ELF-1 (cell line): ENCODE measurements at places on chromosomes 1 and 21.

GRCh38 chr21:35428489-35428888, 379.4 kb upstream of the RUNX1 start:
- DNase-seq = peak; percentile 28

- DNase-seq = no peak
These were observed 34.0 kb upstream of the BCAR3 start for GRCh38 chr1:93715529-93716126.

DNA sequence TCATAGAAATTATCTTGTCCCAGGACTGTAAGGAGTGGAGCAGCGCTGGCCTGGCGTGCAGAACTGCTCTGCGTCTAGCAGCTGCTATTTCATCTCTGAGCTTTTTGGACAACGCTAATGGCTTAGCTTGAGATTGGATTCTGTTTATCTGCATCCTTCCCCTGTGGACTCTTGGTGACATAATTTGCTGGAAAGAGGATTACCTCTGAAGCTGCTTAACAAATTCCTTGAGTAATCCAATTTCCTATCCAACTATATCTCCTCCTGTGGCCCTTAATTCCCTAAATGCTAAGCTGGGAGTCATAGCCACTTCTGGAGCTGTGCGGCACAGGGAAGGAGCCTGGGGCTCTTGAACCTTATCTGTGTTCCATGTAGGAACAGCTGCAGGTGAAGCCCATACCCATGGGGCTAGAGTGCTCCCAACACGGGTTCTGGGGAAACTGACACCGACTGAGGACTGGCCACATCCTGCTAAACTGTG, 43.2 kb downstream of the IL6R start:
- no peak for DNase-seq

DNA sequence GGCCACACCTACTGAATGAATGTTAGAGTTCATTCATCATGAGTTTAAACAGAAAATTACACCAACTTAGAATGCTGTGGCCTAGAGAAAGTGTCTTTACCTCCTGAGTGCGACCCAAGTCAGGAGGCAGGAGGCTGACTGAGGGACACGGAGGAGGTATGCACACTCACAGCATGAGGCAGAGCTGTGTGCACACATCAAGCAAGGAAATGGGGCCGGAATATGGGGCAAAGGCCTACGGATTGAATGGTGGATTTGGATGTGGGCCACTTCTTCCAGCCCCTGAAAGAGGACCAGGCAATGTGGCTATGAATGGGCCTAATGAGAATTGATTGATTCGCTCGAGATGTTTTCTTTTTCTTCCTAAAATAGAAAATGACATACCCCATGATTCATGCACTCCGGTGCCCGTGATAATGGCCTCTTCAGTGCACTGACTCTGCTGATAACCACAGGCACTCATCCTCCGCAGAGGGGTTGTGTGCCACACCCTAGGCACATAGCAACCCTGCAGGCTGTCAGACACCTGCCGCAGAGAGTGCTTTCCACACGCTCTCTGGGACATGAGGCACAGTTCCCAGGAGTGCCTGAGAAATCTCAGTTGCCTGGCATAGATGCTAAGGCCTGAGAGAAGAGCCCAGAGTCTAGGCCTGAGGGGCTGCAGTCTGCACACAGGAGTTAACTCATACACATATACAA, 155.5 kb downstream of the GLUL start:
- DNase-seq = no peak

- DNase-seq = no peak
These were observed 28.1 kb downstream of the PDE9A start for GRCh38 chr21:42681296-42682206.

DNA sequence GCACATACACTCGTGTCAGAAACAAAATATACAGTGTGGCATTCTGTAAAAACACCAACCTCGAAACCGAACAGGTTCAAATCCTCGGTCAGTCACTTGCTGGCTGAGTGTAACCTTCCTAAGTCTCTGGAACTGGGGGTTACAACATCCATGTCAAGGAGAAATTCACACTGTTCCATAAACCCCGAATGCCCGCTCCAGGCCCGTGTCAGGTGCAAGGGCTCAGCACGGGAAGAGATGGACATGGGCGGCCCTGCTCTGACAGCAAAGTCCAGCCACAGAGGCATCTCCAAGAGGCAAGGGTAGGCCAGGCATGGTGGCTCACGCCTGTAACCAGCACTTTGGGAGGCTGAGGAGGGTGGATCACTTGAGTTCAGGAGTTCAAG, 79.5 kb downstream of the SLC66A1 start:
- no peak for DNase-seq

- no peak for DNase-seq
These were observed 682.4 kb upstream of the ADAMTS5 start for GRCh38 chr21:27649323-27649722.

GRCh38 chr1:36236302-36236701, 12.1 kb downstream of the THRAP3 start:
- no peak for DNase-seq

DNA sequence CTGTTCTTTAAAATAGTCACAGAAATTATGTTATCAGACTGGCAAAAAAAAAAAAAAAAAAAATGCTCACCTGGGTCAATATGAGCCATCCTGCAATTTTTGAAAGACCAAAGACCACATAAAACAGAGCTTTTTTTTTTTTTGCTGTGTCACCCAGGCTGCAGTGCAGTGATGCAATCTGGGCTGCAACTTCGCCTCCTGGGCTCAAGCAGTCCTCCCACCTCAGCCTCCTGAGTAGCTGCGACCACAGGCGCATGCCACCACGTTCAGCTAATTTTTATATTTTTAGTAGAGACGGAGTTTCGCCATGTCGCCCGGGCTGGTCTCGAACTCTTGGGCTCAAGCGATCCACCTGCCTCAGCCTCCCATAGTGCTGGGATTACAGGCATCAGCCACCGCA, 62.8 kb downstream of the RGS13 start:
- DNase-seq = peak; percentile 5

DNA sequence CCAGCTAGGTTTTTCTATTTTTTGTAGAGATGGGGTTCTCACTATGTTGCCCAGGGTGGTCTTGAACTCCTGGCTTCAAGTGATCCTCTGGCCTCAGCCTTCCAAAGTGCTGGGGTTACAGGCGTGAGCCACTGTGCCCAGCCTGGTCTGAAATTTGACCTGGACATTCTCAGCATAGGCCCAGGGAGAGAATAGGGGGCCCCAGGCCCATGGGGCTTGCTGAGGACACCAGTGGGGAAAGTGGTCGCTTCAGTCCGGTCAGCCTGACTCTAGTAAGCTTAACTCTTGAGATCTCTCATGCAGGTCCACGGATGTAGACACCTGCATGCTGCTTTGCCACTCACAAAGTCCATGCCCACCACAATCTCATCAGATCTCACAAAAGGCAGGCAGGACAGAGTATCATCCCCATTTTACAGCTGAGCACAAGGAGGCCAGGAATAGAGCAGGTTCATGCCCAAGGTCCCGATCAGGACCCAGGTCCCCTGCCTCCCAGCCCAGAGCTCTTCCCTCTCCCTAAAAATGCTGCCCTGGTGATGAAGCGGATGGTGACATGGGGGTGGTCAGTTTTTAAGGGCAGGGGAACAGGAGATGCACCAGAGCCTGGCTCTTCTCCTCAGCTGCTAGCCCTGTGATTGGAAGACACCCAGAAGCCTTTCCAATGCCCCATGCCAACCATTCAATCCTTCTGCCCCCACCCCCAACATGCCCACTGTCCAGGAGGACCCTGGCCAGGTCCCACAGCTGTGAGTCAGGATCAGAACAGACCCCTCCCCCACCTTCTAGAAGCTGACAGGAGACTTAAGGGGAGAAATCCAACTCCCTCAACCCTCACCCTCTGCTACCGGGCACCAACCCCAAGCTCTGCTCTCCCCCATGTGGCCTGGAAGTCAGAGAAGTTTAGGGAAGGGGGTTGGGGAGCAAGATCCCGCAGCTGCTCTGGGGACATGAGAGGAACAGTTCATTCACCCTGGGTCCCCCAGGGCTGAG, 1.8 kb downstream of the FHL3 start:
- DNase-seq = no peak

DNA sequence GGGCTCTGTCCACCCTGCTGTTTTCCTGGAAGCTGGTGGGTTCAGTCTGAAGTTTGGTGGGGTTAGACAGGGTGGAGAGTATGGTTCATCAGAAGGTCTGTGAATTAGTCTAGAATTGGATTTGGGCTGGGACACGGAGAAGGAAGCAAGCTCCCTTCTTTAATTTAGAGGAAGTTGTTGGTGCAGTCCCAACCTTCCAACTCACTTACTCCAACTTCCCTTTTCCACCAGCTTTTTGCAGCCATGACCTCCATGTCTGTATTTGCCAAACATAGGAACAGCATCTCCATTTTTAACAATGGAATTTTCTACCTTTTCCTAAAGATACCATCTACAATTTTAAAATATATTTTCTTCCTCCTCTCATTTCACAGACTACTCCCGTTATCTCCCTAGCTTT, 28.5 kb upstream of the PRELP start:
- DNase-seq = no peak

DNA sequence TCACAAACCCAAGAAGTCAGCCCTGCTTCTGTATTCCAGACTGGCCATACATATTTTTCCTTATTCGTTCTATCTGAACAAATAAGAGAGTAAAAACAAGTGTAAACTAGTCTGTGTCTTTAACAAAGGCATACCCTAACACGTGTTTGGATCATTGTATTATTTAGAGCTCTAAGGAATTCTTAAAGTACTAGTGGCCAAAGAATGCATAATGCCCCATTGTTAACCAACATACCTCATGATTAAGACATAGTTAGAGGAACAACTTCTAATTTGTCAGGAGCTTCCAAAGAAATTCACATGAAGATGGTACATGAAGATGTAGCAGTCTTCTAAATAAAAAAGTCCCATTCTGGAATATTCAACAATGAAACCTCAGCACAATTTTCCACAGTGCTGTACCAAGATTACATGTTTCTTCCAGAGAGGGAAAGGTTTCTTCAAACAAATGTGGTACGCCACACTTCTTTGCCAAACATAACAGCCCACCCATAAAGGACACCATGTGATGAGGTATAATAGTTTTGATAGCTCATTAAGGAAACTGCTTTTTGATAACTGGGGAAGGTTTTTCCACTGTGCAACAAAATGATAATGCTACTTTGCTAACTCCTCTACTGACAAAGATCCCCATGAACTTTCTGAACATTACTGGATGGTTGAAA, 5.0 kb downstream of the PALMD start:
- no peak for DNase-seq

DNA sequence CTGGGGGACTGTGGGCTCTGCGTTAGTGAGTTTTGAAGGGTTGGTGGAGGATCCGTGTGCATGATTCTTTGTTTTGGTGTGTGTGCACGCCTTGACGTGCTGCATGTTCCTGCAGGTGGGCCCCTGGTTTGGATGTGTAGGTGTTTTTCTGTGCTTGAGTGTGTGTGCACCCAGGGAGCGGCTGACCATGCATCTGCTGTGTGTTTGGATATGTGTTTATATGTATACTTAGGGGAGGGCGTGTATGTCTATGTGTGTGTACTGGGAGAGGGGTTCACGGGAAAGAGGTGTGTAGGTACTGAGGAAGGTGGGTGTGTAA, 1.1 kb downstream of the VANGL2 start:
- DNase-seq = no peak

- DNase-seq = peak; percentile 92
These were observed 11.1 kb upstream of the C1orf174 start for GRCh38 chr1:3910857-3911845.

- no peak for DNase-seq
These were observed 31.9 kb downstream of the KIF14 start for GRCh38 chr1:200588698-200589097.

DNA sequence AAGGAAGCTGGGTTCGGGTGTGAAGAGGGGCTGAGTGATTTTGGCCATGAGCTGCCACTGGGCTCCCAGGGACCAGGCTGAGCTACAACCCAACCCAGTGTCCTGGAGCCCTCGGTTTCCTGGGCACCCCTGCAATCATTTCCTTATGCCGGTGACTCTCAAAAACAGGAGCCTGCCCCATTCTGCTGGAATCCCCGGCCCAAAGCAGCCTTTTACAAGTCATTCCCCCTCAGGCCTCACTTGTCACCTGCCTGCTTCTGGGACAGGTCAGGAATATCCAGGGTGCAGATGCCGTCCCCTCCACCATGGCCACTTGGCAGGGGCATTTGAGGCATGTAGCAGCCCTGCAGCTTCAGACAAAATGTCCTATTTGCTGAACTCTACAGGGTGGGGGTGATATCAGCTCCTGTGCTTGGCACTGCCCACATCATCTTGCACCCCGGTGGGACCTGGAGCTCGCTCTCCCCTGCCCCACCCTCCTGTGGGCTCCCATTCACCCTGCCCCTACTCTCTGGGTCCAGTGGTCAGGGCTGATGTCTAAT, 30.0 kb downstream of the CDK18 start:
- no peak for DNase-seq

- DNase-seq = no peak
These were observed 137.5 kb upstream of the TMEM51 start for GRCh38 chr1:15016001-15016400.

- no peak for DNase-seq
These were observed at the start of gene KRTAP7-1 for GRCh38 chr21:30829659-30830058. KRTAP7-1 (minus strand) TSS chr21:30829759; CDS start chr21:30829698, 61 bp downstream.

- DNase-seq = no peak
These were observed 53.5 kb downstream of the CHD5 start for GRCh38 chr1:6126521-6127067.

GRCh38 chr21:27566521-27566920, 599.6 kb upstream of the ADAMTS5 start:
- no peak for DNase-seq

GRCh38 chr1:209825591-209826434, 2.0 kb upstream of the UTP25 start:
- no peak for DNase-seq

- no peak for DNase-seq
These were observed 28.5 kb upstream of the FAM163A start for GRCh38 chr1:179714623-179715022.

- DNase-seq = peak; percentile 41
These were observed 35.4 kb downstream of the ACOT7 start for GRCh38 chr1:6358144-6358624.
